ENCODE measurements at places on chromosomes 5 and 9.

DNA sequence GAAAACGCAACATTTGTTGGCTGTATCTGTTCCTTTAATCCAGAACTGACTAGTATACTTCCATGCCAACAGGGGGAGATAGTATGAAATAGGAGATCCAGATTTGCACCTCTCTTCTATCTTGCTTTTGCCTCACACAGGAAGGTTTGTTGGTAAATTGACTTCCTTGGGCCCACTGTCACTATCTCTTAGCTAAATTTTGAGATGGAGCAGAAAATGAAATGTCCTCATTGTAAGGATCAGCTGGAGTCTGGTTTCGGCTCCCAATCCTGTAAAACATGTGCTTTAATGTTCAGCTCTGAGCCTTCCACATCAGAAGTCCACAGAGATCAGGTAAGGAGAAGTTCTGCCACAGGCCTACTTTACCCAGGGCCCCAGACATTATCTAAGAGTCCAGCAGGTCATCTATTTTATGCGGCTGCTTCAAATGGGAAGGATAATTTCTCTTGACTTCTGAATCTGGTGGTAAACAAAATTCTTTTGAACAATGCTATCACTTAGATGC, 176.8 kb downstream of the FER start:
- no peak for DNase-seq

- DNase-seq = no peak
These were observed 94.3 kb upstream of the LRRTM2 start for GRCh38 chr5:138969323-138970002.

GRCh38 chr5:153543959-153544470, 53.5 kb downstream of the GRIA1 start:
- DNase-seq = no peak

DNA sequence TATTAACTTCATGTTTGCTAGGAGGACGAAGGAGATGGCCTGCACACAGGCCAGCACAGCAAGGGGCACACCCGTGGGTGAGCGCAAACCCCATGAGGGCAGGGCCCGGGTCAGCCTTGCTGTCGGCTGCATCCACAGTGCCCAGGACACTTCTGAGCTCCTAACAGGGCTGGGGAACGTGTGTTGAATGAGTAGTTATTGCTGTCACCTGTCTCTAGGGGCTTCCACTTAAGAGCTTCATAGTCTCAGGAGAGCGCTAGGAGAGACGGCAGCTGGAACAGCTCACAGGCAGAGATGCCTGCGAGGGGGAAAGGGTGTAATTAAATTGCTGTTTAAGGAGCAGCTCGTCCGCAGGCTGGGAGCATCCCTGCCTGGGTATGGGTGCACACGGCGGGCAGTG, 91.4 kb upstream of the NEURL1B start:
- DNase-seq = no peak

DNA sequence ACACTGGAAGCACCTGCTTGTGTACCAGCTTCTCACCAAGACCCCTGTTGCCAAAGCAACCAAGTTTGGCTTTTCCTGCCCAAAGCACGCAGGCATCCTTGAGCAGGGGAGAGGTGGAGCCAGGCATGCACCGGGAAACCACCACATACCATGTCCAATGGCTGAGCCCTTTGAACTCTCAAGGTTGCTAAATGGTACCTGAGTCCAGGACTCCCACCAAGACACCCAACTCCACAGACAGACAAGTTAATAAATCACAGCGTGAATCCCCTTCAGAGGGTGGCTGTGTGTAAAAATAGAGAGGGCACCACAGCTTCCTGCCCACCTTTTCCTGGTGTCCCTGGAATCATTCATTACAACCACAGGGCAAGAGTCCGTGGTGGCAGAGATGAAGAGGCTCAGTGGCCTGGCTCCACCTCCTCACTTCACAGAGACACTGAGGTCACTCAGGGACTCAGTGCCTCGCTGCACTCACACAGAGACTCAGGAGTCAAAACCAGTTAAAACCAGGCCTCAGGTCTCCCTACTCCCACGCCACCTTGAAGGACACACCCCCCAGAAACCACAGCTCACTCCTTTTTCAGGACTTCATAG, 143.7 kb downstream of the C5orf15 start:
- no peak for DNase-seq

- DNase-seq = no peak
These were observed 9.7 kb upstream of the UBAP1 start for GRCh38 chr9:34169125-34169524.

All from activated T-helper 9 cell treated with anti-CD3 and anti-CD28 coated beads, Interleukin-2, amount 50 U/mL, for 16 hours (primary cell).